ENCODE measurements at places on chromosomes 16 and 17. TPM values are rescaled to one million over a fixed set of nuclear protein-coding genes. Genes with fewer than 3 reads are reported as not detected.

- H3K4me3 ChIP-seq: no peak overlapping the region
- H3K27me3 ChIP-seq: no peaks in the 10 kb centered on the region
- H3K27ac ChIP-seq: no peak overlapping the region
- DNase-seq: no peak
These were observed 102.5 kb upstream of the TMEM97 start for GRCh38 chr17:28216528-28216927.

DNA sequence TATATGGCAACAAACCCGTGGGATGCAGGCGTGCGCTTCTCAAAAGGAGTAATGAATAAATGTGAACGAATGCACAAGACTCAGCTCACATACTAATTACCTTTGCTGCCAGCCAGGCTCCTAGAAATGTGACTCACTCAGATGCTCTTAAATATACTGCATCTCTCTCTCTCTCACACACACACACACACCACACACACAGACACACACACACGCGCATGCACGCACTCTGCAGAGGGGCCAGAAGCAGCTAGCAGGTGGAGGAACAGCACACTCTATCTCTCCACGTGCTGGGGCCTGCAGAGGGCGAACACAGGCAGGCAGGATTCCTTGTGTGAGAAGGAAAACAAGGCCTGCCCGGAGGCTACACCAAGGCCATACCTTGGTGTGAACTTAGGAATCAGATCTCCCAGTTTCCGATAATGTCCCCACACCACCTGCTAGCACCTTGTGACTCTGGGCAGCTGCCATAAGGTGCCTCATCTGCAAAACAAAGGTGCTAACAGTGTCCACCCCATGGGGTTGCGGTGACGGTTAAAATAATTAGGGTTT, 5.3 kb downstream of the GPRC5B start:
- no peaks in the 10 kb centered on the region for H3K4me1 ChIP-seq
- H3K36me3 ChIP-seq: no peaks in the 10 kb centered on the region
- H3K27me3 ChIP-seq: no peaks in the 10 kb centered on the region
- H3K4me3 ChIP-seq: no peak overlapping the region
- no peak overlapping the region for H3K27ac ChIP-seq

DNA sequence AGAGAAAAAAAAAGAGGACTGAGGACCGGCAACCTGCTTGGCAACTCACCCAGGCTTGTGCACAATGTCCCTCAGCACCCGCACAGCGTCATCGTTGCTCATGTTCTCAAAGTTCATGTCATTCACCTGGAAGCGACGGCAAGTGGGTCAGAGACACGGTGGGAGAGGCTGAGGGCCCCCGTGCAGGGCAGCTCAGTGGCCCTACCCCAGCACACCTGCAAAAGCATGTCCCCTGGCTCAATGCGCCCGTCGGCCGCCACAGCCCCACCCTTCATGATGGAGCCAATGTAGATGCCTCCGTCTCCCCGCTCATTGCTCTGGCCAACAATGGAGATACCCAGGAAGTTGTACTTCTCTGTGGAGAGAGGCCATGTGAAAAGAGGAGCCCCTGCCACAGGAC, 5.4 kb downstream of the DVL2 start:
- no peaks in the 10 kb centered on the region for H3K27me3 ChIP-seq
- no peaks in the 10 kb centered on the region for H3K4me1 ChIP-seq
- peaks cover 4% of the 10 kb centered on the region for H3K36me3 ChIP-seq
- no peak overlapping the region for H3K4me3 ChIP-seq
- DNase-seq: no peak

GRCh38 chr17:42845918-42846593, 1.7 kb downstream of the AOC2 start:
- H3K4me3 ChIP-seq: no peak overlapping the region
- no peaks in the 10 kb centered on the region for H3K27me3 ChIP-seq
- DNase-seq: no peak
- H3K4me1 ChIP-seq: no peaks in the 10 kb centered on the region
- H3K27ac ChIP-seq: no peak overlapping the region
- H3K36me3 ChIP-seq: peaks cover 8% of the 10 kb centered on the region

The ADAM11 gene
- 1.4 TPM for total RNA-seq

The CLEC3A gene
- not detected for total RNA-seq

DNA sequence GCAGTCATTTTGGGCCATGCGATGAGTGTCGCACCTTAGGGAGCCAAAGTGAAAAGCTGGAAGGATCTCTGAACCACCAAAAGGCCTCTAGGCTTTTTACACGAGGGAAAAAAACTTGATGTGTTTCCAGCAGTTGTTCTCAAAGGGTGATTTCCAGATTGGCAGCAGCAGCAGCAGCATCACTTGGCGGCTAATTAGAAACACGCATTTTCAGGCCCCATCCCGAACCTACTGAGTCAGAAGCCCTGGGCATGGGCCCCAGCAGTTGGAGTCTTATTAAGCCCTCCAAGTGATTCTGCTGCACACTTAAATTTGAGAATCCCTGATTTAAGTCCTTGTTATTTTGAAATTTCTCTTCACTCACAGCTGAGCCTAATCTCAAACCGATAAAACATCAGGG, 25.3 kb upstream of the PYY start:
- no peak for DNase-seq
- no peaks in the 10 kb centered on the region for H3K36me3 ChIP-seq
- H3K4me1 ChIP-seq: no peaks in the 10 kb centered on the region
- no peak overlapping the region for H3K4me3 ChIP-seq
- H3K27ac ChIP-seq: no peak overlapping the region

DNA sequence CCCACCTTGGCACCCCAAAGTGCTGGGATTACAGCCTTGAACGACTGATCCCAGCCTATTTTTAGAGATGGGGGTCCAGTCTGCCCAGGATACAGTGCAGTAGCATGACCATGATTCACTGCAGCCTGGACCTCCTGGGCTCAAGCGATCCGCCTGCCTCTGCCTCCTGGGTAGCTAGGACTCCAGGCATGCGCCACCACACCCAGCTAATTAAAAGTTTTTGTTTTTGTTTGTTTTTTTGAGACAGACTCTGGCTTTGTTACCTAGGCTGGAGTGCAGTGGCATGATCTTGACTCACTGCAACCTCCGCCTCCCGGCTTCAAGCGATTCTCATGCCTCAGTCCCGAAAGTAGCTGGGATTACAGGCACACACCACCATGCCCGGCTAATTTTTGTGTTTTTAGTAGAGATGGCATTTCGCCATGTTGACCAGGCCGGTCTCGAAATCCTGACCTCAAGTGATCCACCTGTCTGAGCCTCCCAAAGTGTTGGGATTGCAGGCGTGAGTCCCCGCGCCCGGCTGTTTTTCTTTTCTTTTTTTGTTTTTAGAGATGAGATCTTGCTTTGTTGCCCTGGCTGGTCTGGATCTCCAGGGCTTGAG, 2.3 kb upstream of the PAFAH1B1 start:
- no peaks in the 10 kb centered on the region for H3K27me3 ChIP-seq
- H3K4me1 ChIP-seq: no peaks in the 10 kb centered on the region
- H3K4me3 ChIP-seq: no peak overlapping the region
- H3K27ac ChIP-seq: no peak overlapping the region
- DNase-seq: no peak

- H3K4me1 ChIP-seq: no peaks in the 10 kb centered on the region
- H3K27me3 ChIP-seq: no peaks in the 10 kb centered on the region
These were observed 25.4 kb upstream of the ITGB4 start for GRCh38 chr17:75695830-75696271.

- no peaks in the 10 kb centered on the region for H3K27me3 ChIP-seq
- no peaks in the 10 kb centered on the region for H3K4me1 ChIP-seq
- H3K36me3 ChIP-seq: no peaks in the 10 kb centered on the region
- H3K4me3 ChIP-seq: no peak overlapping the region
These were observed 14.0 kb downstream of the UBALD2 start for GRCh38 chr17:76278952-76279741.

GRCh38 chr16:61890386-61890785, 145.9 kb downstream of the CDH8 start:
- H3K27ac ChIP-seq: no peak overlapping the region
- no peak overlapping the region for H3K4me3 ChIP-seq
- no peaks in the 10 kb centered on the region for H3K4me1 ChIP-seq
- no peak for DNase-seq
- no peaks in the 10 kb centered on the region for H3K27me3 ChIP-seq

The CA7 gene
- total RNA-seq: not detected

The RAMP2 gene
- 27.1 TPM for total RNA-seq

The CCNF gene
- total RNA-seq: 0.91 TPM

DNA sequence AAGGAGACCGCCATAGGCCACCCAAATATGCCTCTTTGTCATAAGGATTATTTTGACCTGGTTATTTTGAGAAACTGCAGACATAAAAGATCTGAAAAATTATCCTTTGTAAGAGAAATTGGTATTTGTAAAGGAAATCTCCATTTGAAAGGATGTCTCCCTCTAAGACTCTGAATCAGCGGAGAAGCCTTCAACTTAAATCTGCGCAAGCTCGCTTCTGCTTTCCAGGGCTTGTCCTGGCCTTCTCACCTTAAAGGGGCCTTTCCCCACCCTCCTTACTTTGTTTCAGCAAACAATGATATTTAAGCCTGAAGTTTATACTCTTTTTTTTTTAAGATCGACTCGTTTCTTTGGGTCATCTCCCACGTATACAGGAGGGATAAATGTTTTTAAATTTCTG, 34.5 kb downstream of the HSBP1 start:
- DNase-seq: no peak
- H3K4me3 ChIP-seq: no peak overlapping the region
- no peaks in the 10 kb centered on the region for H3K4me1 ChIP-seq
- H3K27ac ChIP-seq: no peak overlapping the region
- no peaks in the 10 kb centered on the region for H3K36me3 ChIP-seq

GRCh38 chr17:18997650-18998196, 6.8 kb downstream of the FAM83G start:
- no peaks in the 10 kb centered on the region for H3K27me3 ChIP-seq
- no peaks in the 10 kb centered on the region for H3K4me1 ChIP-seq
- H3K36me3 ChIP-seq: no peaks in the 10 kb centered on the region
- no peak for DNase-seq

DNA sequence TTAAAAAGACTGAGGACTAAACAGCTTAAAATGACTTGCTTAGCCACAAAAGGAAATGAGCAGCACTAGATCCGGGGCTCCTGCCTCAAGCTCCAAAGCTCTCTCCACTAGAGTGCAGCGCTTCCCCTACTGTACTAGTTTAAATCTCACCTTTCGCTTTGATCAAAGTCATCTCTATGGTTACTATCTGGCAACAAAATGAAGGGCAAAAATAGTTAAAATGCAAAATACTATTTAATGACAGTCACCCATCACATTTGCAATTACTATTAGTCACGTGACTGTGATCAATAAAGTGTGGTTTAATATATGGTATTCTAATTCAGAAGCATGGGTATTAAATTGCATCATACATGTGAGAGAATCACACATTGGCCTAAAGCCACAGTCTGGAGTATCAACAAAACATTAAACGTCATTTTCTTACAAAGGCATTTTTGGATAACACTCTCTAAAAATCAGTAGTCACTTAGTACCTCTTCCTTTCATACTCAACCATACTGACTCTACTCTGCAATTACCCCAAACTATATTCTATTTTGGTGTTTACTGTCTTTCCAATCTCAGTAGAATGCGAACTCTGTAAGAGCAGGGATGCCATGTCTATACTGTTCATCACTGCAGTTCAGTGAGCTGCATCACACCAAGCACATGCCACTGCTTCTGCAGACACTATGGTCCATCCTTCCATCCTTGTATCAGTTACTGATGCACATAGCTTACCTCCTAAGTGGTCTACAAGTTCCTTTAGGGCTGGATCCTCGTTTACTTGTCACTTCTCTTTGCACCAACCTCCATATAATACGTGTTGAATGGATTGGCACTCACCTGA, 6.2 kb downstream of the PSMD12 start:
- no peak overlapping the region for H3K27ac ChIP-seq
- no peak overlapping the region for H3K4me3 ChIP-seq
- no peaks in the 10 kb centered on the region for H3K27me3 ChIP-seq
- H3K36me3 ChIP-seq: no peaks in the 10 kb centered on the region

GRCh38 chr16:58628845-58629732, 537 bp downstream of the CNOT1 start:
- peak overlapping the region; percentile 76 for H3K27ac ChIP-seq
- no peaks in the 10 kb centered on the region for H3K27me3 ChIP-seq
- peak overlapping the region; percentile 91 for H3K4me3 ChIP-seq
- no peaks in the 10 kb centered on the region for H3K4me1 ChIP-seq
- DNase-seq: peak; percentile 72

DNA sequence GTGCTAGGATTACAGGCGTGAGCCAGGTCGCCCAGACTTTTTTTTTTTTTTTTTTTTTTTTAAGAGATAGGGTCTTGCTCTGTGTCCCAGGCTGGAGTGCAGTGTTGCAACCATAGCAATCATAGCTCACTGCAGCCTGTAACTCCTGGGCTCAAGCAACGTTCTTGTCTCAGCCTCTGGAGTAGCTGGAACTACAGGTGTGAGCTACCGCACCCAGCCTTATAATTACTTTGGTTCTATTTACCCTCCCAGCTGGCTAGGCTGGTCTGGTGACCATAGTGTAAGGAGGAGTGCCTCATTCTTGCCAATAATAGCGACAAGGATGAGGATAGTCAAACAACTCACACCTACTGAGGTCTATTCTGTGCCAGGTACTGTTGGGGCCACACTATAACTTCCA, 39.6 kb upstream of the USP7 start:
- H3K4me1 ChIP-seq: no peaks in the 10 kb centered on the region
- H3K27me3 ChIP-seq: no peaks in the 10 kb centered on the region
- no peaks in the 10 kb centered on the region for H3K36me3 ChIP-seq
- H3K27ac ChIP-seq: no peak overlapping the region
- no peak overlapping the region for H3K4me3 ChIP-seq
- DNase-seq: no peak

- no peak overlapping the region for H3K27ac ChIP-seq
- no peaks in the 10 kb centered on the region for H3K36me3 ChIP-seq
- no peak for DNase-seq
- peaks cover 2% of the 10 kb centered on the region for H3K27me3 ChIP-seq
- H3K4me3 ChIP-seq: no peak overlapping the region
These were observed 3.4 kb downstream of the SP6 start for GRCh38 chr17:47847341-47848197.

- H3K36me3 ChIP-seq: no peaks in the 10 kb centered on the region
- H3K4me1 ChIP-seq: no peaks in the 10 kb centered on the region
- no peak overlapping the region for H3K27ac ChIP-seq
- H3K4me3 ChIP-seq: no peak overlapping the region
- no peak for DNase-seq
- H3K27me3 ChIP-seq: no peaks in the 10 kb centered on the region
These were observed 1851.6 kb downstream of the TP53TG3F start for GRCh38 chr16:35310999-35311398.

GRCh38 chr16:81523387-81524115, 78.9 kb downstream of the CMIP start:
- DNase-seq: no peak
- H3K4me3 ChIP-seq: no peak overlapping the region
- no peaks in the 10 kb centered on the region for H3K36me3 ChIP-seq
- H3K27me3 ChIP-seq: no peaks in the 10 kb centered on the region

GRCh38 chr16:18582902-18583301, 21.0 kb upstream of the NOMO2 start:
- H3K4me3 ChIP-seq: no peak overlapping the region
- H3K4me1 ChIP-seq: no peaks in the 10 kb centered on the region
- no peak for DNase-seq

GRCh38 chr16:28258567-28258966, 33.8 kb upstream of the SBK1 start:
- no peaks in the 10 kb centered on the region for H3K36me3 ChIP-seq
- no peaks in the 10 kb centered on the region for H3K27me3 ChIP-seq
- no peak overlapping the region for H3K27ac ChIP-seq
- H3K4me1 ChIP-seq: no peaks in the 10 kb centered on the region

The PRKCA gene
- total RNA-seq: 11.9 TPM

The KRT31 gene
- total RNA-seq: not detected

The KRT17 gene
- total RNA-seq: 3.8 TPM

The PRAC2 gene
- not detected for total RNA-seq

The GLTPD2 gene
- total RNA-seq: not detected

- DNase-seq: peak; percentile 89
- peak overlapping the region; percentile 80 for H3K27ac ChIP-seq
- no peak overlapping the region for H3K4me3 ChIP-seq
These were observed 3.2 kb upstream of the SAMD14 start for GRCh38 chr17:50133028-50133768.

- no peaks in the 10 kb centered on the region for H3K27me3 ChIP-seq
- peak overlapping the region; percentile 61 for H3K27ac ChIP-seq
- H3K4me1 ChIP-seq: no peaks in the 10 kb centered on the region
These were observed 758 bp upstream of the RPL23A start for GRCh38 chr17:28719021-28719433.
